RPMI8226 (cell line): ENCODE measurements at places on chromosomes 2 and 18.

- DNase-seq: no peak
Observed at GRCh38 chr2:14778015-14778414, 145.5 kb downstream of the LRATD1 start.

DNA sequence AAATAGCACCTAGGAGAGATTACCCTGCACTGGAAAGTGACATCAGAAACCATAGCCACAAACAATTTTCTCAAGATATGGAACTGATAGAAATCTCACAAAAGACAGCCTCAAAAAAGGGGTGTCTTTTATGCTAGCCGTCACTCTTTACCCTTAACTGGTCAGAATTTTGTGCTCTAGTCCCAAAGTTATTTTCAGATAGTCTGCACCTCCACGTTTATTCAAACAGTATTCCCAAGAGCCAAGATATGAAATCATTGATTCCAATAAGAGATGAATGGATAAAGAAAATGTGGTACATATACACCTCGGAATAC is 23.5 kb upstream of the PMAIP1 start:
- DNase-seq: no peak

GRCh38 chr18:32871786-32872185 is 99.0 kb upstream of the KLHL14 start:
- no peak for DNase-seq

DNA sequence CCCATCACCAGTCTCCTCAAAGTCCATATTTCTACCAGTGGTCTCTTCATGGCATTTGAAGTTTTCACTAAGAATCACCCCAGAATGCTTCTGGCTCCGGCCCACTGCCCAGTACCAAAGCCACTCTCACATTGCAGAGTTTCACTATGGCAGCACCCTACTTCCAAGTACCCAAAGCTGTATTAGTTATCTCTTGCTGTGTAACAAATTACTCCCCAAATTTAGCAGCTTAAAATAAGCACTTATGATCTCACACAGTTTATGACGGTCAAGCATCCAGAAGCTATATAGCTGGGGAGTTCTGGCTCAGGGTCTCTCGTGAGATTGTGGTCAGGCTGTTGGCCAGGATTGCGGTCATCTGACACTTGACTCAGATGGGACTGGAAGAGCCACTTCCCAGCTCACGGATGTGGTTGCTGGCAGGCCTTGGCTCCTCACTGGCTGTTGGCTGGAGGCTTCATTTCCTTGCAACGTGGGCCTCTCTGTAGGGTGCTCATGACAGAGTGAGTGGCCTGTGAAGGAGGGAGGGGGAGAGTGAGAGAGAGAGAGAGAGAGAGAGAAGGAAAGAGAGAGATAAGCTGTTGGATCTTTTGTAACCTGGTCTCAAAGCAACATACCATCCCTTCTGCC is 189.5 kb downstream of the CTIF start:
- no peak for DNase-seq

GRCh38 chr2:197054437-197054836 is 127.9 kb upstream of the PGAP1 start:
- DNase-seq: no peak

- no peak for DNase-seq
Observed at GRCh38 chr2:239188536-239188935, 212.3 kb downstream of the HDAC4 start.

- no peak for DNase-seq
Observed at GRCh38 chr2:144405321-144405720, 114.6 kb downstream of the ZEB2 start.

- no peak for DNase-seq
Observed at GRCh38 chr2:215693193-215693998, 257.5 kb upstream of the FN1 start.

DNA sequence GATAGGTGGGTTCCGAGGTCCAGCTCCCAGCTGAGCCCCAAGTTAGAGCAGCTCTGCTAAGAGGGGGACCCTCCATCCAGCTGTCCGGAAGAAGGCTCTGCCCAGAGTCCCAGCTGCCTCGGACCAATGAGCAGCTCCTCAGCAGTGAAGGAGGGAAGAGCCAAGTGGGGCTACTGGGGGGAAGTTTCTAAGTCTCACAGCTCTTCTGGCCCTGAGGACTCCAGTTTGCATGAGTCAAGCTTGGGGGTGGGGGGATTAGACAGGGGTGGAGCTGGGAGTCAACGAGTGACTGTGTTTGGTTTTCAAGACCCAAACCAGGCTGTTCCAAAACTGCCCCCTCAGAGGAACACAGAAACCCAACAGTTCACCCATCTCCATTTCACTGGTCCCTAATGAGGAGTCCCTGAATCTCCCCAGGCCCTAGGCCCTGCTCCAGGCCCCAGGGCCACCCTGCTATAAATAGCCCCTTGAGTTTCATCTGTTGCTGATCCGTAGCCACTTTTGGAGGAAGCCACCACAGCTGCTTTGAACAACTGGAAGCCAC is 100.9 kb downstream of the TNS1 start:
- no peak for DNase-seq

- DNase-seq: no peak
Observed at GRCh38 chr2:75528221-75528977, 32.3 kb downstream of the EVA1A start.

GRCh38 chr18:10320791-10321190 is 133.6 kb upstream of the APCDD1 start:
- no peak for DNase-seq

- DNase-seq: no peak
Observed at GRCh38 chr18:7638321-7638720, 71.2 kb downstream of the PTPRM start.

GRCh38 chr2:162106146-162106551 is 32.1 kb upstream of the DPP4 start:
- no peak for DNase-seq

DNA sequence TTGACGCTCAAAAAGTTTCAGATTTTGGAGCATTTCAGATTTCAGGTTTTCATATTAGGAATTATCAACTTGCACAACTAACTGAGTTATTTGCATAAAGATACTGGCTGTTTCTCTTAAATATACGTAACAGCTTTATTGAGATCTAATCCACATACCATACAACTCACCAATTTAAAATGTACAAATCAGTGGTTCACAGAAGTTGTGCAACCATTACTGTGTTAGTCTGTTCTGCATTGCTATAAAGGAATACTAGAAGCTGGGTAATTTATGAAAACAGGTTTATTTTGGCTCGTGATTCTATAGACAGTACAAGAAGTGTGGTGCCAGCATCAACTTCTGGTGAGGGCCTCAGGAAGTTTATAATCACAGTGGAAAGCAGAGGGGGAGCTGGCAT is 8.2 kb downstream of the ATIC start:
- DNase-seq: no peak

DNA sequence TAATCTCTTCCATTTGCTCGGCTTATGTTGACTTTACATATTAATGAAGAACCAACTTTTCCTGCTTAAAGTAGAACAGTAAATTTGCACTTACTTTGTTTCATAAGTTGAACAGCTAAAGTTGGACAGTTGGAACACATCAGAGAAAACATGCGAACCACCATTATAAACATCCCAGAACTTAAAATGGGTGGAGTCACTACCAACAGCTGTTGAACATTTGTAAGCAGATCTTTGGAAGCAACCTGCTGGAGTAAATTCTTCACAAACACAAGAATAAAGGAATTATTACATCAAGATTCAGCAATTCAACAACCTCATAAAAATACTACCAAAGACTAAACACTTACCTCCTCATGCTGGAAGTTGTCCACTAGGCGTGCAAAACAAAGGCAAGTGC is 96.4 kb upstream of the DNER start:
- no peak for DNase-seq

- DNase-seq: no peak
Observed at GRCh38 chr2:200443376-200443775, 66.5 kb downstream of the KCTD18 start.
